ENCODE measurements at places on chromosomes 6 and 20.

- DNase-seq = no peak
Measured at GRCh38 chr6:143112837-143113236, 52.1 kb downstream of the AIG1 start.

GRCh38 chr6:79802657-79803300 is 144.6 kb downstream of the ELOVL4 start:
- DNase-seq = no peak

DNA sequence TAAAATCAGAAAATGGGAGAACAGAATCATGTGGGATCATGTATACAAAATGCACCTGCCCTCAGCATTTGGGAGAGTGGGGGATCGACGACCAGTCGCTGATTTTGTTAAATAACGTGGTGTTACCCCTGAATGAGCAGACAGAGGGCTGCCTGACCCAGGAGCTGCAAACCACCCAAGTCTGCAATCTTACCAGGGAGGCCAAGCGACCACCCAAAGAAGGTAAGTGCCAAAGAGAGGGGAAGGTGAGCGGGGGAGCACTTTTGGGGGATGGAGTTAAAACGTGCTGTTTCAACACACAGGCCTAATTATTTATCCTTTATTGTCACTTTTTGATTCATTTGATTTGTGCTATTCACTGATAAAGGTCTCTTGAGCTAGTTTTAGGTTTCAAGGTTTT is 4.1 kb downstream of the ADGRB3 start:
- DNase-seq = no peak

DNA sequence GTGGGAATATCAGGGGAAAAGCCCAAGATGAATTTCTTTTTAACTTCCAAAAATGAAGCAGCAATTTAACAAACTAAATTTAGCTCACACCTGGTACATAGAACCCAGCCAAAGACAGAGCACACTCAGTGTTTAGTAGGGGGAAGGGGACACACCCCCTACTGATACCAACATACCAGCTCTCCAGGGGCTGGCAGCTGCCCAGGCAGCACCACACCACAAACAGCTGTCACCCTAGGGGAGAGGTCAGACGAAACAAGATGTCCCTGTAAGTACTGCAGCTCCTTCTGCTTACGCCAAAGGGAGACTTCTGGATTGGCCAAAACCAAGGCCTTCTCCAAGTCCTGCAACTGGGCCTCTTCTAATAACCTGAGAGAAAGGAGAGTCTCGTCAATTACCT is 26.0 kb downstream of the MDN1 start:
- DNase-seq = peak; percentile 6

DNA sequence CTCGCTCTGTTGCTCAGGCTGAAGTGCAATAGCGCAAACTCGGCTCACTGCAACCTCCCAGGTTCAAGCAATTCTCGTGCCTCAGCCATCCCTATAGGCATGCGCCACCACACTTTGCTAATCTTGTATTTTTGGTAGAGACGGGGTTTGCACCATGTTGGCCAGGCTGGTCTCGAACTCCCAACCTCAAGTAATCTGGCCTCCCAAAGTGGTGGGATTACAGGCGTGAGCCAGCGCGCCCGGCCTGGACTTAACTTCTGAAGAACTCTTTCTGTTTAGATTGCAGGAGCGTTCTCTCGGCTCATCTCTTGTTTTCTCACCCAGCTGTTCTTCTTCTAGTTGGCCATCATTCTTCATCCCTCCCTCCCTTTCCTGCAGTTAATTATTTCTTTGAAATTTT is 30.3 kb downstream of the GTF2H5 start:
- no peak for DNase-seq

GRCh38 chr6:132798869-132799538 is 567 bp upstream of the SLC18B1 start:
- peak; percentile 56 for DNase-seq

DNA sequence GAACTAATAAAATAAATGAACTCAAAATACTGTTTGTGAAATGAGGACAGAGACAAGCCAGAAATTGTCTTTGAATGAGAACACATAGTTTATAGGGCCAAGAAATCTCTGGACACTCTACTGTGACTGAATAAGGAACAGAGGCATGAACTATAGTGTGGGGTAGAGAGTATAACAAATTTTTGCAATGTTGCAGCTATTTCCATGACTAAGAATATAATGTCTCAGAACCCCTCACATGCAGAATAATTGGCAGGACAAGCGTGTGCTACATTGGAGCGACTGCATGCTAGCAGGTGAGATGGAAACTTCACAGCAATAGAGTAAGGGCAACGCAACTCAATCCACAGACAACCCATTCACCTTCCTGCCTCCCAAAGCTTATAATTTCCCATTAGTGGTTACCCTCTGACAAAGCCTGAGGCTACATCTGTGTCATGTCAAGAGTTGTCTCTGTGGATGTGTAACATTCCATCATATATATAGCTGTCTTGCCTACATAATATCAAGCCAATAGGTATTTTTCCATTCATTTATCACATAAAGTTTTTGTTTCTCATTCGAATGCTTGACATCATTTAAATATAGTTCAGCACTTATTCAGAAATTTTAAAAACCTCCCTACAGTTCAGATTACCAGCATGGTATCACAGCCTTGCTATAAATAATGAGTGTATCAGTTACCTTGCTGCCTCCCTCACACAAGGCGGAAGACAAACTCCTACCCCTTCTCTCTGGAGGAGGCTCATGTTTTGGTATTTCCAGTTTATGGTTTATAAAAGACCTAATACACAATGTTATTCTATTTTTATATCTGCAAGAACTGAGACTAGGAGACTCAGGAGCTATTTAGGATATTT is 47.9 kb upstream of the ECHDC1 start:
- DNase-seq = peak; percentile 73

- no peak for DNase-seq
Measured at GRCh38 chr6:150343434-150343833, 25.4 kb upstream of the IYD start.

DNA sequence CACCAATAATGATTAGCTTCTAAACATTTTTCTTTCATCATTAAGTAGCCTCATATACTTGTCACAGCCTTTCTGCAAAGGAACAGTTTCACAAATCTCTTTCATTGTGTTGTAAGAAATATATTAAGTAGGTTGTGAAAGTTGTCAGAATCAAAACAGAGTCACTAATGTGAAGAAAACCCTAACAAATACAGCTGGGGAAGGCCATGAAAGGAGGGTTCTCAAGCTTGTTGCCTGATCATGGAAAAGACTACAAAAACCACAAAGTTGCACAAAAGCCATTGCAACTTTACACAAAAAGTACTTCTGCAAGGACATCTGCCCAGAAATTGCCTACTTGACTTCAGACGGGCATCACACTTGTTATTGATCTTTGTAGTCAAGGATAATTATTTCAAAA is 216.1 kb downstream of the ALDH8A1 start:
- no peak for DNase-seq

GRCh38 chr6:70172252-70172651 is 130.6 kb downstream of the COL9A1 start:
- no peak for DNase-seq

DNA sequence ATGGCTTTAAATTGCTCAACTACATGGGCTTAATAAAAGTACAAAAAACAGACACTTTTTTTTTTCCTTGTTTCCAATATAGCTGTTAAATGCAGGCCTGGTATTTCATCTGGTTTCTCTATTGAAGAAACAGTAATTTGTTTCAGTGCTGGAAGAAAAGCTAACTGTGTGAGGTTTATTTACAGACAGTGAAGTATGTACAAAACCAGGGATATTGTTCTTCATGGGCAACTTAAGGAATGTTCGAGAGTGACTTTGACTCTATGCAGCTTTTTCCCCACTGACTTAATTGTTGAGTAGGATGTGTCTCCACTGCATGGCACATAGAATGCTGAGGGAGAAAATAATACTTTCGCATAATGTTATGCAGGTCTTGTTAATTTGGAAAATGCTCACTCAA is 31.0 kb upstream of the PRL start:
- DNase-seq = no peak

- no peak for DNase-seq
Measured at GRCh38 chr20:61757678-61758563, 307.8 kb downstream of the TAF4 start.
